ENCODE measurements at places on chromosomes 16 and 17. TPM values are rescaled to one million over a fixed set of nuclear protein-coding genes. Genes with fewer than 3 reads are reported as not detected.

Gene NUPR1
- 0.25 TPM for total RNA-seq

Gene SGCA
- 0.25 TPM for total RNA-seq

Gene RAB11FIP4
- 56.5 TPM for total RNA-seq

Gene TEX19
- not detected for total RNA-seq

Gene DNAH9
- 1.5 TPM for total RNA-seq

Gene TEKT3
- total RNA-seq, result 0.49 TPM

Gene LDHD
- total RNA-seq, result 1.2 TPM

Gene CFAP97D1
- not detected for total RNA-seq

Gene ZP2
- not detected for total RNA-seq

Gene TOB1
- 12.3 TPM for total RNA-seq

Gene TMEM101
- 20.9 TPM for total RNA-seq

Gene CA4
- 2.5 TPM for total RNA-seq

Gene C16orf54
- not detected for total RNA-seq

Gene KLHL10
- 0.25 TPM for total RNA-seq

Gene WNT9B
- total RNA-seq, result under 0.01 TPM

Gene HBA1
- total RNA-seq, result 167 TPM

Gene CEP20
- total RNA-seq, result 28.0 TPM

Gene KRT24
- total RNA-seq, result not detected

Gene KRTAP17-1
- not detected for total RNA-seq

Gene NPIPA3
- 0.25 TPM for total RNA-seq

Gene LPO
- total RNA-seq, result under 0.01 TPM

Gene PYDC1
- 0.49 TPM for total RNA-seq

Gene SMIM22
- not detected for total RNA-seq

Gene PRAC1
- not detected for total RNA-seq

Gene TMEM132E
- total RNA-seq, result 1.2 TPM

Gene NETO2
- 122 TPM for total RNA-seq

Gene SMIM36
- not detected for total RNA-seq

Gene SLC25A11
- 41.8 TPM for total RNA-seq

Gene GCGR
- total RNA-seq, result not detected

Gene KRT20
- total RNA-seq, result 0.25 TPM

Gene CSH2
- not detected for total RNA-seq

Gene NMRAL1
- total RNA-seq, result 39.1 TPM

Gene OTOP2
- total RNA-seq, result not detected

Gene GP1BA
- total RNA-seq, result not detected

Gene ACAP1
- total RNA-seq, result 0.25 TPM

Gene ABCA6
- total RNA-seq, result 1.7 TPM

Gene PIK3R5
- total RNA-seq, result 0.49 TPM

Gene TRPV3
- total RNA-seq, result 0.74 TPM

Gene CRHR1
- 37.6 TPM for total RNA-seq

Gene SLC47A1
- 3.7 TPM for total RNA-seq

Gene MT1A
- total RNA-seq, result not detected

Gene HEXIM1
- 8.1 TPM for total RNA-seq

Data from temporal lobe (tissue), 4 donors.